ENCODE measurements at places on chromosomes 6 and 20.

- DNase-seq = no peak
Observed at GRCh38 chr6:93468291-93468690, 48.9 kb upstream of the EPHA7 start.

GRCh38 chr6:158442306-158442705, 117.6 kb upstream of the TMEM181 start:
- no peak for DNase-seq

GRCh38 chr6:26086211-26086610, 1.0 kb upstream of the HFE start:
- no peak for DNase-seq

DNA sequence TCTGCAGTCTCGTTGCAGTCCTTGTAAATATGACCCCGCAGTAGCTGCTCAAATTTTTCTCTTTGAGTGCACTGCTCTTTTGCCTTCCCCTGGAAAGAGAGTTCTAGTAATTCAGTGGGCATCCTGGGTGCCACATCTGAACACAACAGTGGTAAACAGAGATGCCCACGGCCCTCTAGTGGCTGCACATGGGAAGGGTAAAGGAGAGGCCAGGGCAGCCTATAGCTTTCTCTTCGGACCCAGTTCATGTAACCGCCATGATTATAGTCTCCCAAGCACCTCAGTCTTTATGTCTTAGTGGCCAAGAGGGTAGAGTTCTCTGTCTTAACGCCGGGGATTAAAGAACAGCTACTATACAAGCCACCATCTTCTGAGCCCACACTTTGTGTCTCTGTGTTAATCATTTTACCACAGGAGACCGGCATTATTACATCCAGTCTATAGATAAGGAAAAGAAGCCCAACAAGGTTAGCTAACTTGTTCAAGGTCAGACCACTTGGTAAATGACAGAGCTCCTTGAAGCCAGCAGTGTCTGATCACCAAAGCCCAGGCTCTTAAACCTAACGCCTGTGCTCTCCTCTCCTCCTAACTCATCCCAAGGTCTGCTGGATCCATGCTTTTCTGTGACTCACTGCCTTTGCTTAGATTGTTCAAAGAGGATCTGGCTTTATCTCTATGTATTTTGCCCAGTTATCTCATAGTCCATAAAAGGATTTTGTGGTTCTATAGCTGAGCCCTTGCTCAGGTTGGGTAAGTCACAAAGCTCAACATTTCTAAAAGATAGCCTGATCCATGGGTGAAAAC, 81.8 kb downstream of the ISM1 start:
- no peak for DNase-seq

Data from GM12878 (cell line).